Suppressor macrophage treated with lipopolysaccharide for 4 hours (primary cell): ENCODE measurements at places on chromosomes 12 and 14.
A peak's percentile ranks its signal among the peaks of the same experiment; 100 is the strongest.

GRCh38 chr14:101889898-101890297 is 74.5 kb upstream of the DYNC1H1 start:
- DNase-seq = no peak

DNA sequence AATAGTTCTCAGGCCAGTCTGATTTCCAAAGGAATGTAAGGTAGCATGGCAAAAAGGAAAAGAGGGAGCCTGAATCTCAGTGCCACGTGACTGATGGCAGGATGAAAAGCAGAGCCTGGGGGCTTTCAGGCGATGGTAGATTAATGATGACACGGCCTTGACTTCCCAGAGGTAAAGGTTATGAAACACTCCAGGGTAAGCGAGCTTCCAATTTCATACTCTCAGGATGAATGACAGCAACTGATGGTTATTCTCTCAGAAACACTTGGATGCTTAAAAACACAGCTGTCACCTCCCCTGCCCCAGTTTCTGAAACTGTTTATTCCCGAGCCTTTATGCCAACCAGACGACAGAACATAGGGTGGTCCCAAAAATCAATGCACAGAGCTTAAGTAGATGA is 28.8 kb downstream of the GDF11 start:
- no peak for DNase-seq

- DNase-seq = no peak
Measured at GRCh38 chr12:32118806-32119205, 12.2 kb downstream of the BICD1 start.

DNA sequence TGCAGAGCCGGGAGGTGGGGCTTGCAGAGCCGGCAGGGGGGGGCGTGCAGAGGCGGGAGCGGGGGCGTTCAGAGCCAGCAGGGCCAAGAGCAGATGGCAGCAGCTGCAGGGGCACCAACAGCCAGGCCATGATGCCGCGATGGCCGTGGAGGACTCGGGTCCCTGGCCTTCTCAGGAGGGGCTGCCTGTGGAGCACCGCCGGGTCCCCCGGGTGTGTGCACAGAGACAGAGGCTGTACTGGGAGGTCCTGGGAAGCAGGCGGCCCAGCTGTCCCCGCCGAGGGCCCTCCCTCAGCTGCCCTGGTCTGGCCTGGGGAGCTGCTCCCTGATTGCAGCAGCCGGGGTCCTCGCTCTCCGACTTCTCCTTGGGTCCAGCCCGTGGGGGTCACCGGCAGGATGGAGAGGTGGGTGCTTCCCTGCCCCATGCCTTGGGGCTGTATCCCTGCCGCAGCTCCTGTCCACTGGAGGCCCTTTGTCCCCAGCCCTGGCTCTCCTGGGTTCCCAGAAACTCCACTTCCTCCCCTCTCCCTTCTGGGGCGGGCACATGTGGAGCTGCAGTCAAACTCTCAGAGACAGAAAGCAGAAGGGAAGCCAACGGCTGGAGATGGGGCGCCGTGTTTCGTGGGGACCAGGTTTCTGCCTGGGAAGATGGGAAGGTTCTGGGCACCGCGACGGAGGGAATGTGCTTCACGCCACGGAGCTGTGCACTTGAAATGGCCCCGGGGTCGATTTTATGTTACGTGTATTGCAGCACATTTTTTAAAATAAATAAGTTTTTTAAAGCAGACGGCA is 75.8 kb upstream of the GALNT9 start:
- no peak for DNase-seq

DNA sequence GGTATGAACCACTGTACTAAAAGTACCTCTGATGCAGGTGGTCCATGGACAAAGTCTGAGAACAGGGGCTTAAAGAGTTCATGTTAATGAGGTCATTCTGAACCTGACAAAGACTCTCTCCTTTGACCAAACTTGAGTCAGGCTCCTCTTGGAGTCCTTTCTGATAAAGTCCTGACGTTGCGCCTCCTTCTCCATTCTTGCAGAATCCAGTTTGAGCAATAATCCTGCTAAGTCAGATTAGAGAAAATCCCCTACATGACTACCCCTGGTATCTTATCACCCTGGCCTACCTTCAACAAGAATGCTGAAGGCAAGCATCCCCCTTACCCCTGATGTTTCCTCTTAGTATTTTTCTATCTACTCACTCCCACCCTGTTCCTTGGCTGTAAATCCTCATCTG is 46.0 kb upstream of the ISM2 start:
- no peak for DNase-seq

DNA sequence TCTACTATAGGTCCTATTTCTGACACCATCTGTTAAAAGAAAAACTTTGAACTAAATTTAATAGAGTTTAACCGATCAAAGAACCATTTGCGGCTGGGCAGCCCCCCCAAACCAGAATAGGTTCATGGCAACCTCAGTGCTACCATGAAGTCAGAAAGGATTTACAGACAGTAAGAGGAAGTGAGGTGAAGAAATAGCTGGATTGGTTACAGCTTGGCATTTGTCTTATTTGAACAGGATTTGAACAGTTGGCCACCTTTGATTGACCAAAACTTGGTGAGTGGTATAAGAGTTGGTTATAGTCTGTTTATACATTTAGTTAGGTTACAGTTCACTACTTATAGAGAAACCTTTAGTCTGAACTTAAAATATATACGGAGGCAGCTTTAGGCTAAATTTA is 88.9 kb downstream of the TXNDC16 start:
- DNase-seq = no peak

DNA sequence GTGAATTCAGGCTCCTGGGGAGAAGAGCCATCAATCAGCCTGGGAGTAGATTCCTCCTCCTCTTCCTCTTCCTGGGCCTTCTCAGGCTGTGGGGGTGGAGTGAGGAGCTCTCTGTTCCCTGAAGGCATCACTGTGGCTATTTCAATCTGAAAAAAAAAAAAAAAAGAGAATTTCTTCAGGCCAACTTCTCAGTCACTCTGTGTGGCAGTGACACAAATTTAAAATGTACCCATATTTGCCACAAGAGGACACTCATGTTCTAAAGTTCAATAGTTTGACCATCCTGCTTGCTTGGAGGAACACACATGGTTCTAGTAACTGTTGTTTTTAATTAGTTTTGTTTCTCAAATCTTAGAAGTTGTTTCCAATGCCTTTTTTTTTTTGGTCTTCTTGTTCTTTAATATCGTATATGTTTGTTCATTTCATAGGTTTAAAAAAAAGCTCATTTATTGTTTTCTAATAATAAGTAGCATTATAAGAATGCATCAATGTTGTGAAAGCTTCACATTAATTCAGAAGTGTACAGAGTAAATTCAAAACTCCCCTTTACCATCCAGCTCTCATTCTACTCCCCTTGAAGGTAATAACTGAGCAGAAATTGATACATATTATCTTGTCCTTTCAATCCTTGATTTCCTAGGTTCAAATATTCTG is 23.3 kb upstream of the CCER1 start:
- DNase-seq = peak; percentile 43

- no peak for DNase-seq
Measured at GRCh38 chr12:124581307-124582107, 14.1 kb upstream of the NCOR2 start.
